ENCODE measurements at places on chromosomes 6 and 20. TPM values are rescaled to one million over a fixed set of nuclear protein-coding genes. Genes with fewer than 3 reads are reported as not detected.

Gene HLA-DQA1
- polyA plus RNA-seq, result 0.27 TPM

Gene HLA-DOB
- polyA plus RNA-seq, result not detected

Gene FANCE
- 19.4 TPM for polyA plus RNA-seq

Gene CENPW
- 69.8 TPM for polyA plus RNA-seq

Gene MGME1
- 34.9 TPM for polyA plus RNA-seq

Gene ARFGEF3
- polyA plus RNA-seq, result 0.11 TPM

Gene NR2E1
- polyA plus RNA-seq, result not detected

Gene PRSS16
- polyA plus RNA-seq, result 2.7 TPM

Gene RAB44
- polyA plus RNA-seq, result not detected

Gene HEY2
- polyA plus RNA-seq, result 166 TPM

All from cardiac muscle cell (in vitro differentiated cells and primary cell).